A549 treated with dexamethasone at 1 μM for 4 hours (cell line): ENCODE measurements at places on chromosomes 5 and 9. TPM values are rescaled to one million over a fixed set of nuclear protein-coding genes. Genes with fewer than 3 reads are reported as not detected.

GABRP gene
- not detected in 5 replicates for total RNA-seq

GRIN1 gene
- 0.16 to 0.41 TPM (median 0.32 TPM) in 5 replicates for total RNA-seq

SOWAHA gene
- total RNA-seq, result 0.05 to 0.18 TPM (median 0.12 TPM) in 5 replicates

RETREG1 gene
- total RNA-seq, result 2.3 to 4.2 TPM (median 3.0 TPM) in 5 replicates

TSPAN17 gene
- total RNA-seq, result 52.6 to 66.4 TPM (median 64.8 TPM) in 5 replicates

CER1 gene
- not detected in 5 replicates for total RNA-seq
